Activated naive CD4-positive, alpha-beta T cell treated with Interleukin-2 at 50 U/mL for 16 hours (primary cell): ENCODE measurements at places on chromosomes 6 and 20.

GRCh38 chr6:50922579-50923525 lies 104.2 kb downstream of the TFAP2B start:
- DNase-seq: no peak

GRCh38 chr6:169738976-169739529 lies 12.3 kb downstream of the DYNLT2 start:
- DNase-seq: no peak

GRCh38 chr20:31713312-31714273 lies 9.1 kb downstream of the BCL2L1 start:
- DNase-seq: no peak

GRCh38 chr6:167505782-167506181 lies 180.9 kb downstream of the TTLL2 start:
- DNase-seq: no peak

GRCh38 chr20:16451001-16451400 lies 122.2 kb downstream of the KIF16B start:
- no peak for DNase-seq

DNA sequence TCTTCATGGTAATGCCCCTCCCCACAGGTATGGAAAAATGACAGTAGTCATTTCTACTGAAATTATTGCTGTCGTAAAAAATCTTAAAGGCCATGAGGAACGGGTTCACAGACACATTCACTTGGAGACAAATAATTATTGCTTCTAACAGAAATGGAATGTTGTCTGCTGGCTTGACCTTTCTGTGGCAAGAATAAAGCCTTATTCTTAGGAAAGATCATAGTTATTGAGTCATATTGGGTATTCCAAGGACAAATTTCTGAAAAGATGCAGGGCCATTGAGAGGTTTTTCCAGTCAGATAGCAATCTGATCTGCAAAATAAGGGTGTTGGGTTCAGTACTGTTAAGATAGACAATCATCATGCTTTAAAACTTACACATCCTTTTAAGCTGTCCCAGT lies 29.2 kb downstream of the AKAP7 start:
- DNase-seq: no peak

- no peak for DNase-seq
Measured at GRCh38 chr6:160765412-160765811, 63.4 kb downstream of the PLG start.

- DNase-seq: no peak
Measured at GRCh38 chr6:22313796-22314195, 17.0 kb upstream of the PRL start.

- no peak for DNase-seq
Measured at GRCh38 chr6:143784316-143784715, 58.8 kb upstream of the LTV1 start.

DNA sequence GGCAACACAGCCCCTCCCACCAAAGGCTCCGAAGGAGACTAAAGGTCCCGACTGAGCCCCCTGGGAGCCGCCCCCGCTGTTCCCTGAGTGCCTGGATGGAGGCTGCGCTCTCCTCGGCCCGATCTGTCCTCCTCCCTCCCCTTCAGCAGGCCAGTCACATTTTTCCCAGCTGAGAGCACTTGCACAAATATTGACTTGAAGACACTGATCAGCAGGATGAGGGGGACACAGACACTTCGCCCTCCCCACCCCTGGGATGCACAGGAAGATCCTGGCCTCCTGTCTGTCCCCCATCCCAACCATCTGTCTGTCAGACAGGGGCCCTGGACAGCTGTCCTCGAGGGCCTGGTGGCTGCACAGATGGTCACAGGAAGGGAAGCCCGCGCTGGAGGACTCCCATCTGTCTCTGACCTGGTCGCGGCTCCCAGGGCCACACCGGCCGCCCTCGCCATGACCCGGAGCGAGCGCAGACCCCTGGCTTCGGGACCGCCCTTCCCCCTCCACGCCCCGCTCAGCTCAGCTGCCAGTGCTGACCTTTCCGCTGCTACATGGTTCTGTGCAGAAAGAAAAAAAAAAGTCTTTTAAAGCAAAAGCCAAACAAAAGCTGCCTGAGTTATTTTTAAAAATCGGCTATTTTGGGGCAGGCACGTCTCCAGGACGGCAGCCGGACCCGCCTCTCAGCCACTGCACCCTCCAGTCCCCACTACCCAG lies 11.1 kb downstream of the LAMA5 start:
- DNase-seq: no peak

DNA sequence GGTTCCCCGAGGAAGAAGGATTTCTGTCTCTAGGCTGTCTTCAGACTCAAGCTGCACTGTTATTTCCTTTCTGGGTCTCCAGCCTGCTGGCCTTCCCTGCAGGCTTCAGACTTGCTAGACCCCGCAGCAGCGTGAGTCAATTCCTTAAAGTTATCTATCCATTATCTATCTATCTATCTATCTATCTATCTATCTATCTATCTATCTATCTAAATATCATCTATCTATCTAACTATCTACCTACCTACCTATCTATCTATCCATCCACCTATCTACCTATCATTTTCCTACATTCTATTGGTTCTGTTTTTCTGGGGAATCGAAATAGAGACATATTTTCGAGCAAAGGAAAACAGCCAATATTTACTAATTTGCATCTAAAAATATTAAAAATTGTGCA lies 48.7 kb upstream of the BMP6 start:
- DNase-seq: no peak

- no peak for DNase-seq
Measured at GRCh38 chr6:55822815-55823214, 52.6 kb downstream of the BMP5 start.

GRCh38 chr20:9514461-9515213 lies at the start of gene LAMP5:
Gene LAMP5 (plus strand): TSS chr20:9514590. CDS start chr20:9514853, 263 bp downstream.
- DNase-seq: no peak

- DNase-seq: no peak
Measured at GRCh38 chr6:21245488-21245887, 348.1 kb upstream of the SOX4 start.

GRCh38 chr6:150813993-150814359 lies 51.5 kb upstream of the MTHFD1L start:
- no peak for DNase-seq

- no peak for DNase-seq
Measured at GRCh38 chr6:16578695-16579285, 182.5 kb downstream of the ATXN1 start.

- DNase-seq: no peak
Measured at GRCh38 chr6:62367601-62368000, 81.6 kb upstream of the KHDRBS2 start.

DNA sequence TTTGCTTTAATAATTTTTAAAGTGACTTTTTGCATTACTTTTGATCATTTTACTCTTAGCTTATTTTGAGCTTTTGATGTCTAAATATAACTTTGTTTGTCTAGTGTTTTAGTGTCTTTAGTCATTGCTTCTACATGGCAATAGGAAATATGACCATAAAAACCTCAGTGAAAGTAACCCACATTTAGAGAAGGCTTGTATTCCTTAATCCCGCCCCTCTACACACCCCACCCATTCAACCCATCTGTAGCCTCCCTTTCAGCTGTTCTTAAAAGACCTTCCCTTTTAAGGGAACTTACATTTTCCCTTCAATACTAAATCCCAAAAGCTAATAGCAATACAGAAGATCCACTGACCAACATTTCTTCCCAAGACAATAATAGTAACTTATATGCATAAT lies 225.4 kb downstream of the LAMA2 start:
- DNase-seq: no peak

GRCh38 chr20:14997791-14998190 lies 660.4 kb upstream of the FLRT3 start:
- DNase-seq: no peak

- DNase-seq: no peak
Measured at GRCh38 chr6:146902846-146903245, 301.4 kb upstream of the STXBP5 start.

DNA sequence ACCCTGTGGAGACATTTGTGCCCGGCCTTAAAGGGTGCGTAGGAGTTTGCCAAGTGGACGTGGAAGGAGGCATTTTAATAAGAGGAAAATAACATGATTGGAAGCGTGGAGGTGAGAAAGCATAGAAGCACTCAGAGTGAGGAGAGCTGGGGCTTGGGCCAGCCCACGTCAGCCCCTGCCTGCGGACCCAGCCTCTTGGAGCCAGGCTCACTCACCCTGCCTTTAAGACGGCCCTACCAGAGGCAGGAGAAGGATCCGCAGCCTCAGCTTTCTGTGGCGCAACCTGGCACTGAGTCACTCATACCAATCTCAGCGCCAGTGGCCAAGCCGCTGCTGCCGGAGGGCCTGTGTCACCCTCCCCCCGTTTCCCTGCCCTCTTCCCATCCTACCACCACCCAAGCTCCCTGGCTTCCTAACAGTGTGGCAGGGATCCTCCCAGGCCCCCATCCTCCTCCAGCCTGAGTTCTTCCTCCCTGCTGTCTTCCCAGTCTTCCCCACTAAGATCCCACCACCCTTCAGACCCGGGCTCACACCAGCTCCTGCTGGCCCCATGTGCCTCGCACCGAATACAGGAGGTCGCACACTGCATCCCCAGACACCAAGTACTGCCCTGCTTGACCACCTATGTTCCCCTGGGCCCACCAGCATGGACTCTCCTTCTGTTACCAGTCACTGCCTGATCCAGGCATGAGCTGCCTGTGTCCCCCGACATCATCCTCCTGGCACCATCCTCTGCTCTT lies 285.2 kb downstream of the UST start:
- DNase-seq: peak; percentile 67

GRCh38 chr6:26103141-26103769 lies 16.0 kb downstream of the HFE start:
- DNase-seq: no peak
